ENCODE measurements at places on chromosomes 11 and 22.
A peak's percentile ranks its signal among the peaks of the same experiment; 100 is the strongest.

GRCh38 chr11:119361056-119361787 lies 14.7 kb upstream of the MFRP start:
- no peak for DNase-seq

DNA sequence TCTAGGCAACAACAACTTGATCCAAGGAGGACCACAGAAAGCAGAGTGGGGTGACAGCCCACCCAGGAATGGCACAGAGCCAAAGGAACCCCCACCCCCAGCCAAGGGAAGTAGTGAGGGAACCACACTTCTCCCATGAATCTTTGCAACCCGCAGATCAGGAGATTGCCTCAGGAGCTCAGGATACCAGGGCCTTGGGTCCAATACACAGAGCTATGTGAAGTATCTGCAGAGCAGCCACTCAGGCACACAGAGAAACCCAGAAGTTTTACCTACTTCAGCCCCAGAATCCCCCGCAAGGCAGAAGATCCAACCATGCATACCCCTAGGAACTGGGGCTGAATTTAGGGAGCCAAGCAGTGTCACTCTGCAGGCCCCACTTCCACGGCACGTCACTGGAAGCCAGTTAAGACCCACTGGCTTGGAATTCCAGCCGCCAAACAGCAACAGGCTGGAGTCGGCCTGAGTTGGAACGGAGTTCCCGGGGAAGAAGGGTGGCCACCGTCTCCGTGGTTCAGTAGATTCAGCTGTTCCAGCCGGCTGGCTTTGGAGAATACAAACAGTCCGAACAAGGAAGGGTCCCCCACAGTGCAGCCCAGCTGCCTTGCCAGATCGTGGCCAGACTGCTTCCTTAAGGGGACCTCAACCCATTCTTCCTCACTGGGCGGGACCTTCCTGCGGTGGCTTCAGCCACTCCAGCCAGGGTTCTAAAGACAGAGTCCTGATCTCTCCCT lies 174.1 kb downstream of the TTC28 start:
- no peak for DNase-seq

DNA sequence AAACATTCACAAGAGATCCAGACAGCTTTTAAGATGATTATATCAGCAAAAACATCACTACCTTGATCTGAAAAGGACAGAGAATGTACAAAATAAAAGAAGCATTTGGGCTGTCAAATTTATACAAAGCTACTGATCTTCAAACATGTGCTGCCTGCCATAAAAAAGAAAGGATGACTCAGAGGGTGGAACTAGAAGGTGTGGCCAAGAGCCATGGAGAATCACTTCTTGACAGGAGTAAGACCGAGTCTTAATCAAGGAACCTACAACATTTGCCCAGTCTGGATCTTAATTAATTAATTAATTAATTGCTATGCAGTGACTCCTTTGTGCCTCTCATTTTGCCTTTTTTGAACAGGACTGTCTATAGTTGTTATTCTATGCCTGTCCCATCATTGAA lies 33.2 kb downstream of the C11orf96 start:
- no peak for DNase-seq

DNA sequence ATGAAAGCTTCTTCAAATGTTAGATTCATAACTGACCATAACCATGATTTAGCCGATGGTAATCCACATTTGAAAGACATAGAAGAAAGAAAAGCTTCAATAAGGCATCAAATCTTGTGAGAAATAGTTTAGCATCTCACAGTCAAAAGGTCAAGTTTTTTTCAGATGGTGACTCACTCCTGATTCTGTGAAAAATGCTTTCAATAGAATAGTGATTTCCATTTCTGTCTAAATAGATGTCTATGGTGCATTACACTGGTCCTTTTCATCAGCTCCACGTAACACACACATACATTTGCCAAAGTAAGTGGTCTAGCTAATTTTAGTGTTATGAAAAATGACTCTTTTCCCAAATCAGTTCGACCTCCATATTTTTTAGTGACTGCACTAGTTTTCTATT lies 139.2 kb downstream of the LRRC4C start:
- DNase-seq: no peak

DNA sequence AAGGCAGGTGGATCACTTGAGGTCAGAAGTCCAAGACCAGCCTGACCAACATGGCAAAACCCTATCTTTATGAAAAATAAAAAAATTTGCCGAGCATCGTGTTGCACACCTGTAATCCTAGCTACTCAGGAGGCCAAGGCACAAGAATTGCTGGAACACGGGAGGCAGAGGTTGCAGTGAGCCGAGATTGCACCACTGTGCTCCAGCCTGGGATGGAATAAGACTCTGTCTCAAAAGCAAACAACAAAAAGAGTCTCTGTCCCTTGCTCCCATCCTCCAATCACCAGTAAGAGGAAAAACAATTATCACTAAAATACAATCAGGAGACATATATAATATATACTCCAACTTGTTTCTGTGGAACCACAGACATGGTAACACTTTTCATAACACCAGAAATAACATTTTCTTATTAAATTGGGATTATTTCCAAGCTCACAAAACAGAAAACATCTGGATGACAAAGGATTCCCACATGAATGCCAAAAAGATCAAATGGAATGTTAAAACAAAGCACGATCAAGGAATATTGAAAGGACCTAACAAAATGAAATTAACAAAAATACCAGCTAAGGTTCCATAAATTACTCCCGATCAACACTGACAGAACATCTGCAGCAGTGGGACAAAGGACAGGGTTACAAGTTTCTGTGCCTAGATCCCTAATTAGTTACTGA lies 15.2 kb downstream of the FCHSD2 start:
- DNase-seq: no peak

GRCh38 chr11:126114486-126115126 lies 51.9 kb upstream of the CDON start:
- DNase-seq: no peak

DNA sequence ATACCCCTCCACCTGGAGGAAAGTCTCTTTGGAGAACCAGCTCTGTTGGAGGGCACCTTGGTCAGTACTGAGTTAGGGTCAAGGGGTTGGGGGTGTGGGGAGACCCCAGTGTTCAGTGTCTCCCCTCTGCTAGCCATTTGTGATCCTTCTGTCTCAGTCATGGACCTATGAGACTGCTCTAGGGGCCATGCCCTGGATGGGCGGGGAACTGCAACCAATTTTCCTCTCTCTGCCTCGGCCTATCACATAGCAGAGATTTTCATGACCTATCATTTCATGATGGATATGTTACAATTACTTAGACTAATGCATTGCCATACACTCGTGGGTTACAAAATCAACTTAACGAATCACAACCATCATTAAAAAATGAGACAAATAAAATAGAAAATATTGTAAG lies 7.4 kb downstream of the OTOG start:
- no peak for DNase-seq

DNA sequence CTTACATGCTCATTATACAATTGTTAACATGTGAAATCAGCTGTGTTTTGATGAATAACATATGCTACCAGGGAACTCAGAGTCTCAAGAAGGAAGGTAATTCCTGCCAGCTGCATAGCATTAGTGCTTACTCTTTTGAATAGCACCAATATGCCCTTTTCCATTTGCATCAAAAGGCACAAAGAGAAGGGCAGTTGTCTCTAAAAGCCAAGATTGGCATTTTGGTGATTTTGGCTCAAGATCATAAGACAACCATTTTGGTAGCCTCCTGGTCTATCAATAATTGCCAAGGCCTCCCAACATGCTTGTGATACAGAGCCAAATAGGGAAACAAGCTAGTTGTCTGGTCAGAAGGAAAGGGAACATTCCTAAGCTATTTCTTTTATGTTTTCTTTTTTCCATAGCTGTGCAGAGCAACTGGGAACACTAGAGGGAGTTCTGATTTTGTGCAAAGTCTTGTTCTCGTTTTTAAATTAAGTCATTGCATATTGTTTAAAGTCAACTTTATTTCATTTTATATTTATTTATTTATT lies 416.7 kb upstream of the CHORDC1 start:
- DNase-seq: no peak

- no peak for DNase-seq
Observed at GRCh38 chr11:69486773-69487291, 5.4 kb downstream of the LINC01488 start.

DNA sequence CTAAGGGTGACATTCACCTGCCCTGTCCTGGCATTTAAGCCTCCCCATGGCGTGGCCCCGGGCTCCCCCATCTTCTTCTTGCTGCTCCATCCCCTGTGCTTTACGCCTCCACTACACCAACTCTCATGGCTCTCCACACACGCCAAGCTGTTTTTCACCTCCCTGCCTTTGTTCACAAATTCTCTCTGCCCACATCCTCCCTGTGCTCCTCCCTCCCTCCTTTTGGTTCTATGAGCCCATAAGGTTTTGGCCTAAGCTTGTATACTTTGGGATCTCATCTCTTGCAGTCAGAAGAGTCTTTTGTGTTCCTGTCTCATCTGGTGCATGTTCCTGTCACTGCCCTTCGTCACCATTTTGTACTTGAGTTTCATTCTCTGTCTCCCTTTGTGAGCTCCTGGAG lies 4.6 kb upstream of the DNAL4 start:
- no peak for DNase-seq

- DNase-seq: no peak
Observed at GRCh38 chr11:15097411-15097810, 17.3 kb upstream of the INSC start.

- DNase-seq: no peak
Observed at GRCh38 chr11:33500332-33500731, 200.3 kb downstream of the C11orf91 start.

DNA sequence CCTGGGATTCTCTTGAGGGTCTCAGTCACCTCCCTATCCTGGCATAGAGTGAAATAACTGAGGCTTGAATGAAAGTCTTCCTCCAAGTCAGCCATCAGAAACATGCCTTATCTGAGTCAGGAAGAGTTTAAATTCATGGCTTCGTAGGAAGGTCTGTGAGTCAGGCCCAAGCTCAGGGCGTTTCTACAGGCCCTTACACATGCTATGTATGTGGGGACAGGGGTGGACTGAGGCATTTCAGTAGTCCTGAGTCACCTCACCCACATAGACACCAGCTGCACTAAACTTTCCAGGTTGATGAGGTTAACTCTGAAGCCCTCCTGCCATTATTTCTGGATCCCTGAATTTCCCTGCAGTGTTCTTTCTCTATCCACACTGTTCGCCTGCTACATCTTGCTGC lies 134.6 kb upstream of the RCN1 start:
- no peak for DNase-seq

GRCh38 chr11:18457450-18457849 lies 1.8 kb downstream of the LDHAL6A start:
- peak; percentile 78 for DNase-seq

- no peak for DNase-seq
Observed at GRCh38 chr11:94031625-94032024, 10.5 kb downstream of the HEPHL1 start.

GRCh38 chr11:10325277-10326011 lies 20.6 kb downstream of the ADM start:
- DNase-seq: peak; percentile 76

DNA sequence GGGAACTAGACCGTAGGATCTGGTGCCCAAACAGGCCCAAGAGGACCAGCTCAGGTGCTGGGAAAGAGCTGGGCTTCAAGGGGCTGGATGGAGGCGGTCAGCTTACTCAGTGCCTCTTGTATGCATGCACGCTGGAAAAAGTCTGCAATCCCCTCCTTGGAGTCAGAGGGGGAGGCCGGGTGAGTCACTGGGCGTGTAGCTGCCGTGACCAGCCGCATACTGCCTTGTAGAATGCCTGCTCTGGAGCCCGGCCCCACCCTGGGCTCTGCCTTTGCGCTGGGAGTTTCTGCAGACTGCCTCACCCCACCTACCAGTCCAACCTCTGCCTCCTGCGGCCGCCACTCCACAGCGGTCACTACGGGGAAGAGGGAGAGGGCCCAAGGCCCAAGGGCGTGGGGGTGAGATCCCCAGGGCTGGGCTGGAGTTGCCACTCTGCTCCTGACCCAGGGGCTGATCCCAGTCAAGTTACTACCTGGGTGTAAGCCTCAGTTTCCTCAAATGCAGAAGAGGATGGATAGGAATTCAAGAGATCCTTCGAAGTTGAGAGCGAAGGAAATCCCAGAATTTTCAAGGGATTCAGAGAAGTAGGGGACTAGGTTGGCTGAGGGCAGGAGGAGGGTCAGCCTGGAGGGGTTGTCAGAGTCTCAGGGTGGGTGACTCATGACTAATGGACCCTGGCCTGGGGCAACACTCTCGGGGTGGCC lies 4.2 kb downstream of the MRGPRF start:
- peak; percentile 38 for DNase-seq

GRCh38 chr11:14967581-14968243 lies 4.4 kb downstream of the CALCA start:
- DNase-seq: no peak

DNA sequence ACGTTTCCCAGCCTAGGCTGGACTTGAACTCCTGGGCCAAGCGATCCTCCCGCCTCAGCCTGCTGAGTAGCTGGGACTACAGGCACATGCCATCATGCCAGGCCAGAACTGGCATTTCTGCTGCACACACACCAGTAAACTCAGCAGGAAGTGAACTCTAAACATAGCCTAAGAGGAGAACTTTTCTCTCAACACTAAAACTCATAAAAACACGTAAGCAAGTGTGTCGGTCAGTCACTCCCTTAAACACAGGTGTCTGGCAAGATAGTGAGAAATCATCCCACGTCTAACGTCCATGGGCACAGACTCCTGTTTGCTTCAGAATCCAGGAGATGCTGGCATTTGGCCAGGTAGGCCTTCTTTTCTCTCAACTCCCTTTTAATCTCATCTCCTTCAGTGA lies 104.8 kb downstream of the RPL27A start:
- no peak for DNase-seq

DNA sequence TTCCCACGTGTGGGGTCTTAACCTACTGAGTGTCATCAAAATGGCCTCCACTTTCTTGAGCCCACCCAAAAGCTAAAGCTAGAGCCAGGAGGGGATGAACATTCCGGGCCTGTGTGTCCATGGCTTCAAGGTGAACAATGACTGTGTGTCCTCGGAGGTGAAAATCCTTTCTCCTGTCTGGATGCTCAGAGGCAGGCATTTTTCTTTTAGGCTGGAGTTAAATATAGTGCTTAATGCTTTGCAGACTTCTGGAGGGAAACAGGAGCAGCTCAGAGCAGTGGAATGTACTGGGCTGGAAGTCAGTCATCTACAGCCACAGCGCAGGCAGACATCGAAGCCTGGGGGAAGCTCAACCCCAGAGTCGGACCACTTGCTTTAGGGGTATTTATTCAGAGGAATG lies 68.6 kb upstream of the TMEM45B start:
- DNase-seq: no peak

DNA sequence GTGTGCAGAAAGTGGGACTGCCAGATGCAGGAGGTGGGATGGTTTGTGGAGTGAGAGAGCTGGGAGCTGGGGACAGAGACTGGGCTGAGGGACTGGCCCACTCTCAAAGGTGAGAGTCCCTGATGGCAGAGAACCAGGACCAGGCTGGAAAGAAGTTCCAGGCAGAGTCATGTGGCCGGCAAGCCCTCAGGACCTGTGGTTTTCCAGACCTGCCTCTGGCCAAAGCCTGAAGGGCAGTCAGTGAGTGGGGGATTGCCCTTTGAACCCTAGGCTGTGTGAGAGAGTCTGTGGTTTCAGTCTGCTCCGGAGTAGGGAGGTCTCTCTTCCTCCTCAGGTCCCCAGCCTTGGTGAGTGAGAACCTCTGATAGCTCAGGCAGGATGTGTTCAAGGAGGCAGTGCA lies 17.0 kb downstream of the KCNC1 start:
- DNase-seq: no peak
